Stimulated activated CD8-positive, alpha-beta memory T cell treated with anti-CD3 and anti-CD28 coated beads, Interleukin-2, amount 100 ng/mL, for 1 hour (primary cell): ENCODE measurements at places on chromosomes 12 and 14.

DNA sequence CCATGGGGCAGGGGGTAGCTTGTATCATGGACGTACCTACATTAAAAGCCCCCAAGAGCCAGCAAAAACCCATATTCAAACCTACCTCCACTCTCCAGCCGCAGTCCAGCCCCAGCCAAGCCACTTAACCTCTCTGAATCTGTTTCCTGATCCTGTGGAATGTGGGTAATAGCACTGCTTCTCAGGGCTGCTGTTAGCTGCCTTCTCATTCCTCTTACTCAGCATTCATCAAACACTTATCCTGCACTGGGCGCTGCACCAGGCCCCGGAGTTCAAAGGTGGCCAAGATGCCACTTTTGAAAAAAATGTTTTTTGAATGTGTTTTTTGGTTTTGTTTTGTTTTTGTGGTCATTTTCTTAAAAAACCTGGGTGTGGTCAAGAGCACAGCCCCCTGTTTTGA is 237.4 kb downstream of the CHST11 start:
- no peak for DNase-seq

GRCh38 chr12:83150465-83151189 is 463.9 kb downstream of the TMTC2 start:
- no peak for DNase-seq

DNA sequence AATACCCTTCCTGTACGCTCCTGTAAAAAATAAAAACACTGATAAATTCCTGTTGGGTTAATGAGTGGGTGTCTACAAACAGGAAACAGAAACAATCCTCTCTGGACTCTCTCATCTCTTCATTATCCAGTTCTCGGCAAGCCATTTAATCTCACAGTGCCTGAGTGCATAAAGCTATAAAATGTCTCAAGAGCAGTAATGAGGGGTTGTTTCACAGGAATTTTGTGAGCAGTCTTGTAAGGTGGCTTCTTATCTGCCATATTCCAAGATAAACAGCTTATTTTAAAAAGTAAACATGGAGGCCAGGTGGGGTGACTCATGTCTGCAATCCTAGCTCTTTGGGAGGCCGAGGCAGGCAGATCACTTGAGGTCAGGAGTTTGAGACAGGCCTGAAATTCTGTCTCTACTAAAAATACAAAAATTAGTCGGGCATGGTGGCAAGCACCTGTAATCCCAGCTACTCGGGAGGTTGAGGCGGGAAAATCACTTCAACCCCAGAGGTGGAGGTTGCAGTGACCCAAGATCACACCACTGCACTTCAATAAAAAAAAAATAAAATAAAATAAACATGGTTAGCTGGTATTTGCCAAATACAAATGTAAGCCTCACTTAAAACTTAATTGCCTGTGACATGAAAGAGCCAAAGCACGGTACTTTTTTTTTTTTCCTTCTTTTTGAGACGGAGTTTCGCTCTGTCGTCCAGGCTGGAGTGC is 54.0 kb downstream of the CLIP1 start:
- no peak for DNase-seq

DNA sequence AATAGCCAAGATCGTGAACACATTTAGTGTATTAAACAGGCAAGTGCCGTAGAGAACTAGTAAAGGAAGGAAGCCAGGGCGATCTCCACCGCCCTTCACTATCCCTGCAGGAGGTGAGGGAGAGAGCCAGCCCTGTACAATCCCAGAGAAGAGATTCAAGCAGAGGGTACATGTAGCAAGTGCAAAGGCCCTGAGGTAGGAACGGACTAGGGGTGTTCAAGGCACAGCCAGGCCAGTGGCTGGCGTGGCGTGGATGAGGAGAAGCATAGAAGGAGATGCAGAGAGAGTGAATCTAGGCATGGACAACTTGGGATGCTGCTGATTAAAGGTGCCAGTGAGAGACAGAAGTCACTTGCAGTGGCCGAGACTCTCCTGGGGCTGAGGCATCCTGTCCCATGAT is 39.1 kb upstream of the ESRRB start:
- no peak for DNase-seq

DNA sequence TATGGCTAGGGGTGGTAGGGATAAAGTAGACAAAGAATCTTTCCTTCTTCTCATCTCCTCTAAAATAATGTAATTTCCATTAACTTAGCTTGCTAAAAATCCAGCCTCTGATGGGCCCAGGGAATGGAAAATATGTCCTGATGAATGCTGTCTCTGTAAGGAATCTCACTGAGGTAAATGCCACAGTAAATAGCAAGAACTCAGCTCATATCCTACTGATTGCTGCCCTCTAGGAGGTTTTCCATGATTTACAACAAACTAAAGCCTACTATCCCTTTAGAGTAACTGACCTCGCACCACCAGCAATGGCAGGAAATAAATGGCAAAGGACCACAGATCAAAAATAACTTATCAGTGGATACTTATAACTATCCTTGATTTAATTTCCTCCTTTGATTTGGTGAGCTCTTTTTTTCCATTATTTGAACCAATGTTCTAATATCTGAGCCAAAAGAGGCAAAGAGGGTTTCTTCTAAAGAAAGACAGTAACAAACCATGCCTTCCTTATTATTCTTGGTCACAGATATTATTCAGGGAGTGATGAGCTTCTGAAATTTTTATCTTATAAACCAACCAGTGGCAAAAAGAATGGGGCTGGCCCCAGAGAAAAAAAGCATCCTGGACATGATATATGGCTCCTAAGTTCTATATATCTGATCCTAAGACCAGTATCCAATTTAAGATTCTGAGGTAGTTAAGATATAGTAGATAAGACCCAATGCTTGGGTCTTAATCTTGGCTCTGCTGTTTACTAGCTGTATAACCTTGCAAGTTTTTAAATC is 43.8 kb downstream of the SENP1 start:
- no peak for DNase-seq

DNA sequence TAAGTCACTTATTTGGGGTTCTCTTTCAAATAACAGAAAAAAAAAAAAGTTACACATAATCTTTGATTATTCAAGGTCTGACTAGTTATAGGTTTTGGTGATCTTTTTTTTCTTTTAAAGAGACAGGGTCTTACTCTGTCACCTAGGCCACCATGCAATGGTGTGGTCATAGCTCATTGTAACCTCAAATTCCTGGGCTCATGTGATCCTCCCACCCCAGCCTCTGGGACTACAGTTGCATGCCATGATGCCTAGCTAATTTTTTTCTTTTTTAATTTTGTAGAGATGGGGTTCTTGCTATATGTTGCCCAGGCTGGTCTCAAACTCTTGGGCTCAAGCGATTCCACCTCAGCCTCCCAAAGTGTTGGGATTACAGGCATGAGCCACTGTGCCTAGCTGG is 56.5 kb upstream of the CFL2 start:
- DNase-seq, result no peak

- DNase-seq, result no peak
These were observed 74.2 kb upstream of the BDKRB2 start for GRCh38 chr14:96130391-96130790.

GRCh38 chr14:24379907-24380730 is 12.1 kb downstream of the NFATC4 start:
- no peak for DNase-seq

- DNase-seq, result no peak
These were observed 643 bp upstream of the TAMALIN start for GRCh38 chr12:52005903-52006703.

DNA sequence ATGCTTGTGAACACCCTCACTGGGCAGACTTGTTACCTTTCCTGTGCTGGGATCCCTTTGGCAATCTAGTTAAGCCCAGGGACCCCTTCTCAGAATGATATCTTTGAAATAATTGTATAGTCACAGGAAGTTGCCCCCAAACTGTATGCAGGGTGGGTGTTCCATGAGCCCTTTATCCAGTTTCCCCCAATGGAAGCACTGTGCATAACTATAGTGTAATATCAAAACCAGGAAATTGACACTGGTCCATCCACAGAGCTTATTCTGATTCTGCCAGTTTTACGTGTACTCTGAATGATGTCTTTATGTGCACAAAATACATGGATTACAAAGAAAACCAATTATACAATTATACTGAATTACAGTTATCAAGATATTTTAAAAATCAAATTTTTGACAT is 24.2 kb downstream of the NGB start:
- DNase-seq, result no peak

DNA sequence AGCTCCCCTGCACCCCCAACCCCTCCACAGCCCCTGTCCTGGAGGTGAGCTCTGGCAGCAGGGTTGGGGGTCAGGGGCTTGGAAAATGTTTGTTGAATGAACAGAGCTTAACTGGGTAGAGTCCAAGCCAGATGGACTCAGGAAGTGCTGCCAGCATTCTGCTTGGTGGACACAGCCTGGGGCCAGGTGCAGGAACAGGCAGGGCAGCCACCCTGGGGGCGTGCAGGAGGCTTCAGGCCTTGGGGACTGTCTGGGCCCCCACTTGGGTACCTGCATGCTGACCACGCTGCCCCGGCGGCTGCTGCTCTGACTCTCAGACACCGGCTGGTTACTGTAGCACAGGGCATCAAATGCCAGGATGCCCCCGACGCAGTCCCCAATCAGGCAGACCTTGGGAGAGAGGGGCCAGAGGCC is 15.7 kb downstream of the ARL6IP4 start:
- no peak for DNase-seq

GRCh38 chr12:132329036-132329719 is at the start of gene GALNT9:
TSS of gene GALNT9 (minus strand) at chr12:132329589. CDS start at chr12:132329203, 386 bp downstream.
- no peak for DNase-seq

DNA sequence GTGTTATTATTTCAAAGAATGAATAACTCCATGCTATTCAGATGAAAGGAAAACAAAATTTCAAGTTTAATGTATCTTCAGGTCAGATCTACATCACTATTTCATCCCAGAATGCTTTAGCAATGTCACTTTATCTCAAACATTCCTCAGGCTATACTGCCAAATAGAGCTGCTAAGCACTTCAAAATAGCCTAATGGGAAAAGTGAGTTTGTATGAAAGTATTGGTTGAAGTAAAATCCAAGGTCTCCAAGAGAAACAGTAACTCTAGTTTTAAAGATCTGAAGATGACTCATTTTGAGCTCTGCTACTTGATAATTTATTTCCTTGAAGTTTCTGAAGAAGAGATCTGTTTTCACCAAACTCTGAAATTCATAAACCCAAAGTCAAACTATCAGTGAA is 466.2 kb upstream of the FOXG1 start:
- DNase-seq, result no peak

GRCh38 chr14:28870033-28870564 is 103.5 kb downstream of the FOXG1 start:
- DNase-seq, result no peak

DNA sequence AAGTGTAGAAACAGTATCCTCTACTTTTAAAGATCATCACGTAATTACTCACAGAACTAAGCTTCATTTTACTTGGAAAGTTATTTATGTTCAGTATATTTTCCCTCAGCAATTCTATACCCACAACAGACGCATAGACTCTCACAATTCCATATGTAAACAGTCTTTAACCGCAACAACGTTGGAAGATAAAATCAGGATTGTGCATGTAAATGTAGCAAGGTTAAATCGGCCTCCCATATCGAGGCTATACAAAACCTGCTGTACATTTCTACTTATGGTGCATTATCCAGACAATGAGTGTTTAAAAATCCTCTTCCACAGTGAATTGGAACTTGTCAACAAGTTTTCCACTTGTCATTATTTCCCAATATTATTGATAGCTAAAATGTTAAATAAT is 581.1 kb downstream of the SLC16A7 start:
- DNase-seq, result no peak

- no peak for DNase-seq
These were observed 7.3 kb upstream of the BATF start for GRCh38 chr14:75514673-75515628.

DNA sequence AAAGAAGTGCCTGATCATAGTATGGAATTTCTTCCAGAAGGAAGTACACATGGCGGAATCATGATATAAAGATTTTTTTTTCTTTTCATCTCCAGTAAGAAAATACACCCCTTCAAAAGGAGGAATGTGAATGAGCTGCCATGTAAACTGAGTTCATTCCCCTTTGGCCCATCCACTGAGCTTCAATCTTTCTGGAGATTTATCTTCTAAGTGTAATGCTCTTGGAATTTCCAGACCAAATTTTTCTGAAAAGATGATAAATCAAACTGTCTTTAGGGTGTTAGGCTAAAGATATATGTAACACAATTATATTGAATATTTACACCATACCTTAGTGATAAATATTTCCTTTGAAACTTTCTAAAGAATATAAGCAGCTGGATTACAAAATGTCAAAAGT is 5.2 kb downstream of the DCN start:
- no peak for DNase-seq

DNA sequence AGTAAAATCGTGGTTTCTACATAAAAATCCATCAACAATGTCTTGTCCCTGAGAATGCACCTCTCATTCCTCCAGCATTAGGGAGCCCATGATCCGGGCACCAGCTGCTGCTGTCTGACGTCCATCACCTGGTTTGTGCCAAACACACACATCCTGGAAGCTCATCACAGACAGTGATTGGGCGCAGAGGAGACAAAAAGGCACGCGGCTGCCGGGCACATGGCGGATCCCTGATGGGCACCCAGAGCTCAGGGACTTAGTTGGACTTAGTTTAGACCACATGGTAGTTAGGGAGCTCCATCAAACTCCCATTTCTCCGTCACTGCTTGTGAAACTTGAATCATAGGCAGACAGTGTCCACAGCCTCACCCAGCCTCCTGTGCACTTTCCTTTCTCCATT is 1059.3 kb downstream of the TMEM121 start:
- no peak for DNase-seq

- no peak for DNase-seq
These were observed 21.7 kb downstream of the CAPRIN2 start for GRCh38 chr12:30732954-30733637.

- DNase-seq, result no peak
These were observed 251.4 kb upstream of the RGS6 start for GRCh38 chr14:71680736-71681387.

DNA sequence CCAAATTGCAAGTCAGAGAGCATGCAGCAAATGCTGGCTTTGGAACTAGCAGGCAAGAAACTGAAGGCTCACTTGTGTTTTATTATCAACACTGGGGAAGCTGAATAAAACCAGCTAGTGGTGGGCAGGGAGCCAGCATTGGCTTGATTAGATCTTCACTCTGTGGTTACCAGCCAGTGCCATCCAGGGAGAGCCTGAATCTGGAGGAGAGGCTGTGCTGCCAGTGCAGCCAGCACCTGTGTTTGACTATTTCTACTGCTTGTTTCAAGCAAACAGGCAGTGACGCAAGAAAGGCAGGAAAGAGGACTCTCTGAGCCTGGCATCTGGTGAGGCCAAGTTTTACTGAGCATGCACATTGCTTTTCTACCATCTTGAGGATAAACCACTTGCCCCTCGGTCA is 247.0 kb downstream of the PHLDA1 start:
- DNase-seq, result no peak

DNA sequence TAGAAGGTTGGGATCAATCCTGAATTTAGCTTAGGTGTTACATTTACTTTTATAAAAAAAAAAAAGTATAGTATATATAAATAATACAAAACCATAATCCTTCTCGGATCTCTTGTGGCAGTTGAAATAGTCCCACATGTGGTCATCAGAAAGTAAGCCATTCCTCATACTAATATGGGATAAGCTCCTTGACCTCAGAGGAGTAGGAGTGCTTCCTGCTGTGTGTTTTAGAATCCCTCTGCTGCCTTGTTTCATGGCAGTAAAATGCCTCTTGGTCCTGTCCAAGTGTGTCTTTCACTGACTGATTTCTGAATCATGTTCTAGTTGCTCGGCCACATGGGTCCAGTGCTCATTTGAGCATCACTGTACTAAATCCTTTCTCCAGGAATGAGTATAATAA is 117.0 kb downstream of the NTN4 start:
- DNase-seq, result no peak

GRCh38 chr12:99455350-99456035 is 192.1 kb upstream of the GARIN6 start:
- DNase-seq, result no peak

GRCh38 chr14:86527312-86527711 is 997.4 kb downstream of the FLRT2 start:
- no peak for DNase-seq

- no peak for DNase-seq
These were observed 784.0 kb downstream of the TMTC2 start for GRCh38 chr12:83470749-83471148.
